ENCODE measurements at places on chromosomes 1 and 21.

- DNase-seq, result no peak
Observed at GRCh38 chr1:160767395-160768294, 28.3 kb upstream of the LY9 start.

- no peak for DNase-seq
Observed at GRCh38 chr1:17167041-17167785, 37.7 kb upstream of the PADI1 start.

DNA sequence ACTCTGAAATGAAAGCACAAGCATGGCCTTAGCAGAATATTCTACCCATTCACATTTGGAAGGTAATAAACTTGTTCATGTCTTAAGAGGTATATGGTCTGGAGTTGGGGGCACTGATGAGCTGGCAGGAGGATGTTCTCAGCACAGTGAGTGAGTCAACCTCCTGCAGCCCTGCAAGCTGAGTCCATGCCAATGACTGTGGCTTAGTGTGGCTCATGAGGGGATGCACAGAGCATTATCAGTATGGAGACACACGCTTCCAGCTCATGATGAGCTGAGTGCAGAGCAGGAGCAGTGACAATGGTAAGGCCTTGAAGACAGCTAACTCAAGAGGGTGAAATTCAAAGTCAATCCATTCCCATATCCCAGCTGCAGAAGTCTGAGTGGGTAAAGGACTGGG is 102.3 kb downstream of the TNFSF18 start:
- DNase-seq, result no peak

DNA sequence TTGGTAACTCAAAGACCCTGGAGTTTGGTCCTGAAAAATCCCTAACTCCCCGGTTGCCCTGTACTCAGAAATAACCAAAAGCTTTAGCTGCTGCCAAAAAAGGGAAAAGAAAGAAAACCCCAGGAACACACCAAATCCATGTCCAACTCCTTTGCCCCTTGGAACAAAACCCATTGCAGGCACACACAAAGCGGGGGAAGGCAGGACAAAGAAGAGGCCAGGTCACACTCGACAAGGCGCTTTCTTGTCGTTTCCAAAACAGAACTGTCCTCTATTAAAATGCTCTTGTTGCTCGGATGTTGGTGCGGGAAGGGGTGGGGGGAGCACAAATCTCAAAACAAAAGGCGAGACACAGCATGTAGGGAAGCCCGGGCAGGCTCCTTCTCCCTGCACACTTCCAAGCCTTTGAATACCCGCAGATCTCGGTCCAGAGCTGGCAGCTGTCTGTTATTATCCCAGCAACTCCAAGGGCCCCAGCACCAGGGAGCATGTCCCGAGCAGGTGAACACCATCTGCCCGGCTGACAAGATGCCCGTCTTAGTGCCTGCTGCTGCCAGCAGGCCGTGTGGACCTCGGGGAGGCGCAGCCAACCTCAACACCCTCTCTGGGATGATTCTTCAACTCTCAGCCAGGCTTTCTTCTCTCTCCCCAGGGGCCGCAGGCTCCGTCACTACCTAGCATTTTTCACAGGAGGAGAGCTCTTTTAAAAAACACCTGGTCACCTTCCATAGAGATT is 96.4 kb downstream of the SSBP3 start:
- DNase-seq, result no peak

- no peak for DNase-seq
Observed at GRCh38 chr1:29880556-29880955, 644.2 kb downstream of the PTPRU start.

GRCh38 chr1:208153386-208153785 is 90.8 kb downstream of the PLXNA2 start:
- no peak for DNase-seq

GRCh38 chr1:39485046-39485803 is 6.2 kb upstream of the BMP8A start:
- no peak for DNase-seq

DNA sequence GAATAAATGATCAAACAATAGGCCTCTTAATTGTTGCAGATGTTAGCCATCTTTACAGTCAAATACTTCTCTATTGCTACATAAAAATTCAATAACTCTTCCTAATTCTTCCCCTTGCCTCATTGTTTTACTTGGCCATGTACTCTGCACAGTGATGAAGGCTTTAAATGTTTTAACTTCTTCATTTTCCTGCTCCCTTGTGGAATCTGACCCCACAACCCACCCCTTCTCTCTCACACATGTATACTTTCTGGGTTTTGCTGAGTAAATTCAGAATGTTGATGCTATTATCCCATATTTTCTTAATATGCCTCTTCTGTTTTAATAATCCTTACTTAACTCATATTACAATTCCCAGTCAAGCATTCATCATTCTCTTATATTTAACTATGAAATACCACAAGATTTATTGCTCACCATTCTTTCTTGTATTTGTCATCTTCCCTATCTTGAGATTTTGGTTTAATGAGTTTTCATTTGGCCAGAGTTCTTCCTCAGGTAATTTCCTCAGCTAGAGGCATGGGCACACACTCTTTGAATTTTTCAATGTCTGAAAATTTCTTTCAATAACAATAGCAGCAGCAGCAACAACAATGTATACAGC is 327.8 kb upstream of the USP24 start:
- no peak for DNase-seq

- DNase-seq, result no peak
Observed at GRCh38 chr1:56525489-56526041, 53.8 kb downstream of the PLPP3 start.

GRCh38 chr1:41800311-41800829 is 118.4 kb downstream of the HIVEP3 start:
- DNase-seq, result no peak

GRCh38 chr1:63892632-63893395 is 119.0 kb downstream of the ROR1 start:
- no peak for DNase-seq

GRCh38 chr1:30842697-30843354 is 65.7 kb downstream of the SDC3 start:
- no peak for DNase-seq

DNA sequence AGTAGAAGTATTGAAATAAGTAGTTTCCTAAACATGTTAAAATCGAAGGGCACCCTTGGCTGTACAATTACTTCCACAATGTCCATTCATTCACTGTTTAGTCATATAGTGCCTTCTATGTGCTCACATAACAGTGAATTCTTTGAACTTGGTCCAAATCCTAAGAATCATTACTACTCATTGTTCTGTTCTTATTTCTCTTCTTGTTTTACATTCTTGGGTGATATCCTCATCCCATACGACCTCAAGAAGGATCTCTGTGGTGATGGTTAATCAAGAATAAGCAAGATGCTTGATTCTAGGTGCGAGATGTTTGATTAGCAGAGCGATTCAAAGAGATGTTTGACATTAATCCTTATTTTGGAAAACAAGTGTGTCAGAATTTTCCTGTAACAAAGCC is 667.4 kb upstream of the ZP4 start:
- no peak for DNase-seq

All from activated naive CD4-positive, alpha-beta T cell (primary cell).